Psoas muscle (tissue), 8 donors: ENCODE measurements at places on chromosomes 13 and 19.
A peak's percentile ranks its signal among the peaks of the same experiment; 100 is the strongest.

DNA sequence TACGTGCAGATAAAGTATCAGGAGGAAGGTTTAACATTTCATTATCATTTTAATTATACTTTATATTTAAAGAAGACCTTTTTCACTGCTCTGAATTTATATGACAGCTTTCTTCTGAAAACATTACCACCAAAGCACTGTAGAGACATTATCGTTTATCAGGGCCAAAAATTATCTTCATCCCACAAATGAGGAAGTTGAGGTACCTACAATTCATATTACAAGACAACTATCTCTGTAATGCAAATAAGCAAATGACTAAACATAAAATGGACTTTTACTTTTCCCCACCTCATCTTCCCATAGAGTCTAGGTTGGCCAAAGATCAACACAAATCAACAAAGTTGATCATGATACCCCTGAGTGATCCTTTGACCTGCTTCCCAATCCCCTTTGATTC lies 30.9 kb upstream of the SMAD9 start:
- H3K27ac ChIP-seq: no peak overlapping the region
- no peaks in the 10 kb centered on the region for H3K4me1 ChIP-seq
- H3K4me3 ChIP-seq: no peak overlapping the region
- no peak for DNase-seq
- no peaks in the 10 kb centered on the region for H3K27me3 ChIP-seq
- H3K36me3 ChIP-seq: no peaks in the 10 kb centered on the region

DNA sequence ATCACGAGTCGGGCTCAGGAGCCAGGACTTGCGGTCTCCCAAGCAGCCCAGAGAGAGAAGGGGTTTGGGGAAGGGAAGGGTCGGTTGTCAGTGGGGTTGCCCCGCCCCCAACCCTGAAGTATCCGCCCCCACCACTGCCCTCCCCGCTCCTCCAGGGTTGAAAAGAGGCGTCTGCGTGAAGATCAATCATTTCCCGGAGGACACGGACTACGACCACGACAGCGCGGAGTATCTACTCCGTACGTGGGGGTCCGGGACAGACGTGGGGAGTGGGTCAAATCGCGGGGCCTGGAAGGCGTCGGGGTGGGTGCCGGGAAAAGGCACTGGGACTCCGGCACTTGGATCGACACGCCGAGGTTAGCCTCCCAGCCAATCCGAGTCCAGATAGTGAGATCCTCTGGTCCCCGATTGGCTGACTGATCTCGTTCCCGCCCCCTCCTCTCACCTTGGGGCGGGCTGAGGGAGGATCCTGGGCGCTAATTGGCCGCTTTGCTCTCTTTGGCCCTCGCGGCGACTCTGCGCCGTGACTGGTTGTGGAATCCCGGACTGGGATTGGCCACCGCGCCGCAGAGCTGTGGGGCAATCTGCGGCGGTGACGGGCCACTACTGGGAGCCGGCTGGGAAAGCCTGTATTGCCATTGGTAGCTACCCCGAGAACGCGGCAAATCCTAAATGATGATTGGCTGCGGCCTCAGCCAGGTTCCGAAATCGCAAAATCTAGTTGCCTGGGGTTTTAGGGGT lies 13.3 kb upstream of the CACNG6 start:
- no peaks in the 10 kb centered on the region for H3K36me3 ChIP-seq
- peaks cover 9% of the 10 kb centered on the region for H3K4me1 ChIP-seq
- no peaks in the 10 kb centered on the region for H3K27me3 ChIP-seq
- DNase-seq: peak; percentile 83
- H3K27ac ChIP-seq: peak overlapping the region; percentile 49

GRCh38 chr19:49896863-49897621 lies at the start of gene IL4I1:
Gene IL4I1, minus strand, starts transcription at chr19:49896887. Its CDS starts 727 bp downstream, at chr19:49896160.
- H3K4me1 ChIP-seq: no peaks in the 10 kb centered on the region
- no peak for DNase-seq
- no peaks in the 10 kb centered on the region for H3K36me3 ChIP-seq
- no peak within 1 kb of the TSS for H3K27ac ChIP-seq
- no peak within 1 kb of the TSS for H3K4me3 ChIP-seq

- peaks cover 2% of the 10 kb centered on the region for H3K36me3 ChIP-seq
- H3K4me3 ChIP-seq: no peak overlapping the region
Measured at GRCh38 chr13:113327391-113327765, 30.3 kb downstream of the LAMP1 start.

GRCh38 chr13:41496420-41497234 lies 39.3 kb downstream of the RGCC start:
- no peaks in the 10 kb centered on the region for H3K36me3 ChIP-seq
- no peaks in the 10 kb centered on the region for H3K27me3 ChIP-seq
- H3K4me1 ChIP-seq: no peaks in the 10 kb centered on the region
- no peak overlapping the region for H3K27ac ChIP-seq
- no peak for DNase-seq

GRCh38 chr19:7505682-7506384 lies 10.1 kb upstream of the ZNF358 start:
- no peaks in the 10 kb centered on the region for H3K27me3 ChIP-seq
- H3K4me1 ChIP-seq: peaks cover 7% of the 10 kb centered on the region
- H3K27ac ChIP-seq: no peak overlapping the region
- no peaks in the 10 kb centered on the region for H3K36me3 ChIP-seq
- peak overlapping the region; percentile 38 for H3K4me3 ChIP-seq

GRCh38 chr19:6602729-6603114 lies 11.8 kb upstream of the CD70 start:
- H3K36me3 ChIP-seq: no peaks in the 10 kb centered on the region
- no peak overlapping the region for H3K4me3 ChIP-seq
- H3K4me1 ChIP-seq: no peaks in the 10 kb centered on the region
- no peaks in the 10 kb centered on the region for H3K27me3 ChIP-seq

GRCh38 chr19:46118136-46118535 lies 6.4 kb downstream of the IGFL3 start:
- no peak overlapping the region for H3K4me3 ChIP-seq
- no peaks in the 10 kb centered on the region for H3K4me1 ChIP-seq
- H3K27me3 ChIP-seq: peaks cover 26% of the 10 kb centered on the region
- DNase-seq: no peak
- no peak overlapping the region for H3K27ac ChIP-seq
- no peaks in the 10 kb centered on the region for H3K36me3 ChIP-seq

GRCh38 chr19:18219911-18220631 lies 6.2 kb downstream of the PDE4C start:
- H3K4me1 ChIP-seq: peaks cover 5% of the 10 kb centered on the region
- no peak overlapping the region for H3K27ac ChIP-seq
- H3K36me3 ChIP-seq: no peaks in the 10 kb centered on the region
- no peaks in the 10 kb centered on the region for H3K27me3 ChIP-seq
- no peak overlapping the region for H3K4me3 ChIP-seq

DNA sequence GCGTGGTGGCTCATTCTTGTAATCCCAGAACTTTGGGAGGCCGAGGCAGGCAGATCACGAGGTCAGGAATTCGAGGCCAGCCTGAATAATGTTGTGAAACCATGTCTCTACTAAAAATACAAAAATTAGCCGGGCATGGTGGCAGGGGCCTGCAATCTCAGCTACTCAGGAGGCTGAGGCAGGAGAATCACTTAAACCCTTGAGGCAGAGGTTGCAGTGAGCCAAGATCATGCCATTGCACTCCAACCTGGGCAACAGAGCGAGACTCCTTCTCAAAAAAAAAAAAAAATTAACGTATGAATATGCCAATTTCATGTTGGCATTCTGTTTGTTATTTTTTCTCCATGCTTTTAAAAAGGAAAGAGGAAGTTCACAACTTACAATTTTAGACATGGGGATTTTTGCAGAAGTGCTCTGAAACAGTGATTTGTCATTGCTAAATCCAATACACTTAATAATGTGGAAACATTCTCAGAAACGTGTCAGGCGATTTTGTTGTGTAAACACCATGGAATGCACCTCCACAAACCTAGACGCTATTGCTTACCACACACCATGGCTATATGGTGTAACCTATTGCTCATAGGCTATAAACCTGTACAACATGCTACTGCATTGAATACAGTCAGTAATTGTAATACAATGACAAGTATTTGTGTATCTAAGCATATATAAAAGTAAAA lies 115.9 kb upstream of the PCDH20 start:
- no peaks in the 10 kb centered on the region for H3K4me1 ChIP-seq
- no peak overlapping the region for H3K27ac ChIP-seq
- no peaks in the 10 kb centered on the region for H3K27me3 ChIP-seq
- no peak for DNase-seq
- H3K4me3 ChIP-seq: no peak overlapping the region
- H3K36me3 ChIP-seq: no peaks in the 10 kb centered on the region

DNA sequence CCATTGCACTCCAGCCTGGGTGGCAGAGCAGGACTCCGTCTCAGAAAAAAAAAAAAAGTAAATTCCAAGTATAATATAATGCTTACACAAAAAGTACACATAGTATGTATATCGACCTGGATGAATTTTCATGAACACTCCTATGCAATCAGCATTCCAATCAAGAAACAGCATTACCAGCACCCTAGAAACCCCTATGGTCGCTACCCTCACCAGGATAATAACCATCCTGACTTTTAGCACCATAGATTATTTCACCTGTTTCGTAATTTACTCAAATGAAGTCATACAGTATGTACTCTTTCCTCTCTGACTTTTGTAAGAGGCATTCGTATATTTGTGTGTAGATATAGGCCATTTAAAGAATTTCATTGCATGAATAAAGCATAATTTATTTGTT lies 47.6 kb downstream of the PCDH8 start:
- H3K27me3 ChIP-seq: no peaks in the 10 kb centered on the region
- H3K4me1 ChIP-seq: no peaks in the 10 kb centered on the region
- H3K4me3 ChIP-seq: no peak overlapping the region

- no peak overlapping the region for H3K4me3 ChIP-seq
- H3K36me3 ChIP-seq: no peaks in the 10 kb centered on the region
- no peak for DNase-seq
- no peaks in the 10 kb centered on the region for H3K4me1 ChIP-seq
Measured at GRCh38 chr19:6489278-6490061, 7.9 kb upstream of the DENND1C start.

DNA sequence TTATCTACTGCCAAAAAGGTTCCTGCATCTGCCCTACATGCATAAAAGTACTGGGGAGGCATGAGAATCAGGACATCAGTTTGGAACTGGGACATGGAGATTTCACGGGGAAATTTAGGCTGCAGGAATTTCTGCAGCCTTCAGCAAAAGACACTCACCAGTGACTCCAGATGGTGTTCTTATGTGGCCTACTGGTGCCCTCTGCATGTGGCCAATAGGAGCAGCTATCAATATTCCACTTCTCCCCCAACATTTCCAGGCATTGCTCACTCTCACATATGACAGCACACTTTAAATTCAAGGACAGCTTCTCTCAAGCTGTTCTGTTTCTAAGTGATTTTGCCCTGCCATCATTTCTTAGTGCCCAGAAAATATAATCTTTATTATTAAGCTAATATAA lies 570.5 kb upstream of the ARGLU1 start:
- H3K36me3 ChIP-seq: no peaks in the 10 kb centered on the region
- H3K4me1 ChIP-seq: peaks cover 3% of the 10 kb centered on the region
- H3K27ac ChIP-seq: no peak overlapping the region

- H3K27ac ChIP-seq: no peak overlapping the region
- no peaks in the 10 kb centered on the region for H3K27me3 ChIP-seq
- no peak overlapping the region for H3K4me3 ChIP-seq
- DNase-seq: no peak
Measured at GRCh38 chr19:33811736-33812387, 15.2 kb downstream of the KCTD15 start.

DNA sequence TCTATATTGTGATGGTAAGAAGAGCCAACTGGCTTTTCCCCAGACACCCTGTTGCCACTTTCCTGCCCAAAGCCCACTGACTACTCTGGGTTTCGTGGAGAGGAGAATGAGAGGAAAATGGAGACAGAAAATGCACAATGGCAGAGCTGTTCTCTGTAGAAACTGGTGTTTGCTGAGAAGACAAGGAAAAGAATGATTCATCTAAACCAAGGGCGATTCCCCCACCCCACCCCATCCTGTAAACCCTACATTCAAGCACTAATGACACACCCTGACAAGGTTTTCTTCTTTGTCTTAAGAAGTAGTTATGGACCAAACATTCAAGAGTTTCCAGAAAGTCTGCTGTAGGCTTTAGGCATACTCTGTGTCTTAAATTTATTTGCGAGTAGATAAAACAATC lies 68.8 kb downstream of the DOCK9 start:
- H3K27me3 ChIP-seq: no peaks in the 10 kb centered on the region
- H3K4me3 ChIP-seq: no peak overlapping the region
- H3K4me1 ChIP-seq: no peaks in the 10 kb centered on the region
- no peak for DNase-seq
- H3K36me3 ChIP-seq: no peaks in the 10 kb centered on the region

DNA sequence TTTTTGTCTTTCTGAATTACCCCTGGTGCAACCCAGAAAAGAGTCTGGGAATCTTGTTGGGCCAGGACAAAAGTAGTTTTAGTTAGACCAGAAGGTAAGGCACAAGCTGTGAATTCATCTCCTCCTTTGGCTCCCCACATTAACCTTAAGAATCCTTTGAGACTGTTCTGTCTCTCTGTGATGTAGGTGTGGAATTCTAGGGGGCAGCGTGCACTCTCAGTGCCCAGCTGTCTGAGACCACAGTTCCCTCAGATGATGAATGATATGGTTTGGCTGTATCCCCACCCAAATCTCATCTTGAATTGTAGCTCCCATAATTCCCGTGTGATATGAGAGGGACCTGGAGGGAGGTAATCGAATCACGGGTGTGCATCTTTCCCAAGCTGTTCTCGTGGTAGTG lies 43.9 kb downstream of the ZNF506 start:
- H3K4me3 ChIP-seq: peak overlapping the region; percentile 83
- H3K4me1 ChIP-seq: peaks cover 16% of the 10 kb centered on the region
- H3K36me3 ChIP-seq: no peaks in the 10 kb centered on the region
- no peaks in the 10 kb centered on the region for H3K27me3 ChIP-seq
- no peak overlapping the region for H3K27ac ChIP-seq
- DNase-seq: no peak

- no peaks in the 10 kb centered on the region for H3K36me3 ChIP-seq
- no peaks in the 10 kb centered on the region for H3K4me1 ChIP-seq
- no peak overlapping the region for H3K27ac ChIP-seq
- no peak overlapping the region for H3K4me3 ChIP-seq
- DNase-seq: no peak
Measured at GRCh38 chr13:20553311-20553710, 13.6 kb upstream of the IFT88 start.

GRCh38 chr19:50213925-50214324 lies 10.5 kb downstream of the MYH14 start:
- no peaks in the 10 kb centered on the region for H3K4me1 ChIP-seq
- H3K27ac ChIP-seq: no peak overlapping the region
- H3K4me3 ChIP-seq: no peak overlapping the region
- peaks cover 72% of the 10 kb centered on the region for H3K36me3 ChIP-seq
- no peak for DNase-seq

GRCh38 chr19:18869781-18870530 lies 26.0 kb downstream of the CERS1 start:
- peaks cover 41% of the 10 kb centered on the region for H3K36me3 ChIP-seq
- H3K4me1 ChIP-seq: no peaks in the 10 kb centered on the region
- no peak for DNase-seq
- H3K27me3 ChIP-seq: no peaks in the 10 kb centered on the region
- no peak overlapping the region for H3K4me3 ChIP-seq

GRCh38 chr19:47109541-47110375 lies 3.8 kb downstream of the ZC3H4 start:
- H3K4me3 ChIP-seq: peak overlapping the region; percentile 97
- H3K36me3 ChIP-seq: no peaks in the 10 kb centered on the region
- peaks cover 57% of the 10 kb centered on the region for H3K4me1 ChIP-seq
- peak overlapping the region; percentile 100 for H3K27ac ChIP-seq
- no peaks in the 10 kb centered on the region for H3K27me3 ChIP-seq
